ENCODE measurements at places on chromosomes 16 and 17.

GRCh38 chr17:63998050-63998720 is at the start of gene PRR29:
TSS of gene PRR29 (plus strand) at chr17:63998351. CDS start at chr17:63998365, 14 bp downstream.
- peak; percentile 77 for DNase-seq

- no peak for DNase-seq
Observed at GRCh38 chr16:67198238-67198734, 645 bp upstream of the ELMO3 start.

DNA sequence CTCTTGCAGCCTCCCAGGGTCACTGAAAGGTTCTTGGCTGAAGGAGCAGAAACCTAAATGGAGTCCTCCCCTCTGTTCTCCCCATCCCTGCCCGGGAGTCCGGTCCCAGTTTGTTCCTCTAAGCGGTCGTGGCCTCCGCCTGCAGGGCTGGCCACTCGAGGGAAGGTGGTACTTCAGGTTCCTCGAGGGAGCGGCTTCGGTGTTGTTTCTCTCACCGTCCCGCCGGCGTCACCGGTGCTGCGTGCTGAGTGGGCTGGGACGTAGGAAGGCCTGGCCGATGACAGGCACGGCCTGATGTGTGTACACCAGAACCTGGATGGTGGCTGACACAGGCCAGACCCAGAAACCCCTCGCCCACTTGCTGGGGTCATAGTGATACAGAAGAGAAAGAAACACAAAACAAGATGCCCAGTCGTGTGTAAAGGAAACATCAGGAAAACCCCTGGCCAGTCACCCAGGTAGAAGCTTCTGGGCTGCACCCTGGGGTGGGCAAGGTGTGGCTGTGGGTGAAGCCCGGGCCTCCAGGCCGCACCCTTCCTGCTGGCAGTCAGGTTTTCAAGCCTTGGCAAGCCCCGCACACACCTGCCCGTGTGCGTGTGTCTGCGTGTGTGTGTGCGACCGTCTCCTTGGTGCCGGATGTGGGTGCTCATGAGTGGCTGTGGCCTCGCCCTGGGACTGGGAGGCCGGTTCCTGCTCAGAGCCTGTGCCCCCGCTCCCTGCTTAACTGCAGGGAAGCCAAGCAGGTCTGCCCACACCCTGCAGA is 52.0 kb downstream of the BAIAP2 start:
- DNase-seq: no peak

GRCh38 chr17:28071891-28072606 is 29.6 kb downstream of the NLK start:
- no peak for DNase-seq

DNA sequence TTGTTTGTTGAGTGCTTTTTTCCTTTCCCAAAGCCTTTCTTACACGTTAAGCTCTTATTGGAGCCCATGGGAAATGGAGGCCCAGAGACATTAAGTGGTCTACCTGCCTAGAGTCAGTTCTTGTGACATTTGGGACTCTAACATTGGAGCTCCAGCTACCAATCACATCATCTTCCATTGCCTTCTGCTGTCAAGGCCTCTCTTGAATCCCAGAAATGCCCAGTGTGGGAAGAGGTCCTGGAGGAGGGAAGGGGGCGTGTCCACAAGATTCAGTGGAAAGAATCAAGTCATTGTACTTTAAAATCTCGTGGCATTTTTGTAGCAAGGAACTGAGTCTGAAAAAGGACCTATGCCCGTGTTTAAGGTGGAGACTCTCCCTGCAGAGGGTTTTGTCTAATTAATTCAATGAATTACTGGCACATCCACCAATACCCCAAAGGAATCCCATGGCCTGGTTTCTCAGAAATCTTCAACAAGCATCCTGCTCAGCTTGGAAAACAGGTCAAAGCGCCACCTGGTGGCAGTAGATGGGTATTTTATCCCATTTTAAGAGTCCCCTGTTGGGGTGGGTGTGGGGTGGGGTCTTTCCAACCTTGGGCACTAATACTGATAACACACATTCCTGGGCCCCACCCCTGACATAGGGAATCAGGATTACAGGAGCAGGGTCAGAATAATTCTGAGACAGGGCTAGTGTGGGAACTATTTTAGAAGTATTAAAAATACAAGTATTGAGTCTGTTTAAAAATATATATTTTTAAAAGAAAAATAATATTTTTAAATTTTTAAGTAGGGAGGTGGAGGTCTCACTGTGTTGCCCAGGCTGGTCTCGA is 24.6 kb downstream of the GPT2 start:
- peak; percentile 57 for DNase-seq

- DNase-seq: peak; percentile 49
Observed at GRCh38 chr17:17849845-17850373, 13.1 kb upstream of the SREBF1 start.

- DNase-seq: no peak
Observed at GRCh38 chr16:79004309-79004708, 596.2 kb downstream of the MAF start.

- DNase-seq: no peak
Observed at GRCh38 chr16:65249768-65250167, 127.9 kb upstream of the CDH11 start.

GRCh38 chr16:5668553-5668952 is 571.0 kb upstream of the EEF2KMT start:
- DNase-seq: no peak

DNA sequence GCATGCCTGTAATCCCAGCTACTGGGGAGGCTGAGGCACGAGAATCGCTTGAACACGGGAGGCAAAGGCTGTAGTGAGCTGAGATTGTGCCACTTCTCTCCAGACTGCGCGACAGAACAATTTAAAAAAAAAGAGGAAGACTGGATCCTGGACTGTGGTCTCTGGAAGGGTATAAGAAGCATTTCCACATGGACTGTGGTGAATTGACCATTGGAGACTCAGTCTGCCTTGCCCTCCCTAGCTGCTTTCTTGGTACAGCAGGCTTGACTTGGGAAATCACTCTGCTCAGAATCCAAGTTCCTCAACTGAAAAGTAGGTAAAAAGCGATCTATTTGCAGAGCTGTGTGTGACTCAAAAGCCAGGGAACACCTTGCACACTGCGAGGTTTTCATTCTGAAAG is 1.0 kb upstream of the MGRN1 start:
- no peak for DNase-seq

DNA sequence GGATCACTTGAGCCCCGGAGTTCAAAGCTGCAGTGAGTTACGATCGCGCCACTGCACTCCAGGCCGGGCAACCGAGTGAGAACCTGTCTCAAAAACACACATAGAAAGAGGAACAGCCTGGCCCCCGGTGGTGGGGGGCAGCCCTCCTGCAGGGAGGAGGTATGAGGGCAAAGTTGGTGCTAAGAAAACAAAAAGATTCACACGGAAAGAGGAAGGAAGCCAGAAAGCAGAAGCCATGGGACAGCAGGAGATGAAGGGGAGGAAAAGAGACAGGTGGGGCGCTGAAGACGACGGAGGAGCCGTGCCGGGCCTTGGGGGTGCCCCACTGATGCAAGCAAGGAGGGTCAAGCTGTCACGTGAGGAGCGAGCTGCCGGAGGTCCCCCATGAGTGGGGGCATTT is 8.2 kb upstream of the C16orf74 start:
- DNase-seq: no peak

GRCh38 chr16:66900721-66901441 is 17.8 kb downstream of the CDH16 start:
- no peak for DNase-seq

GRCh38 chr16:50972876-50973275 is 178.2 kb downstream of the SALL1 start:
- no peak for DNase-seq

DNA sequence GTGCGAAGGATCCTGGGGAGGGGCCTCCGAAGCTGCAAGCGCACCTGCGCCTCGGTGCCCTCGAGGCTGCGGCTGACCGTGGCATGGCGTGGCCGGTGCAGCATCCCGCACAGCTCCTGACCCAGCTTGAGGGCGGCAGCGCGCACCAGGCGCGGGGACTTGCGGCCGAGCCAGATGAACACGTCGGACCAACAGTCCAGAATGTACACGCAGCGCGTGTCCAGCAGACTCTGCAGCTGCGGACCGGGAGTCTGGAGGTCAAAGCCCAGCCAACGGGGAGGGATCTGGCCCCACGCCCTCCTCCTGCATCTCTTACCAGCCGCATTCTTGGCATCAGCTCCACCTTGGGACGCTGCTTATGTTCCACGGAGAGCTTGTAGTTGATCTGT is 10.9 kb downstream of the FLII start:
- DNase-seq: no peak

DNA sequence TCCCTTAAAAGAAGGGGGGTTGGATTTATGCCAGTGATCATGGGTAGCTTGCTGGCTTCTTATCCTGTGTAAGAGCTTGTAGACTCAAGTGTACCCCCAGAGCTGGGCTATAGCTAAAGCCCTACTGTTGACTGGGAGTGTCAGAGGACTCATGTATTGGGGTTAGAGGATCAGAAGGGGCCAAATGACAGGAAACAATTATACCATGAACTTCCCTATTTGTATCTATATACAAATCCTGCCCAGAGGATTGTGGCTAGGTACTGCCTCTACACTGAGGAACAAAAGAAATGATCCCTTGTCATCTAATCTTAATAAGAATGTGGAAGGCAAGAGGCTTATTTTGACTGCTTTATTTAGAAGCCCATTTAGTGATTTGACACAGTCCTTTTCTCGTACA is 14.3 kb downstream of the ZP2 start:
- DNase-seq: no peak

GRCh38 chr16:88047462-88047861 is 96.2 kb downstream of the BANP start:
- no peak for DNase-seq

GRCh38 chr17:13636951-13637350 is 35.2 kb upstream of the HS3ST3A1 start:
- no peak for DNase-seq

- no peak for DNase-seq
Observed at GRCh38 chr17:4514206-4514605, 15.5 kb downstream of the SPNS2 start.

GRCh38 chr17:43559161-43559816 is 13.1 kb upstream of the ETV4 start:
- no peak for DNase-seq

- no peak for DNase-seq
Observed at GRCh38 chr16:89039756-89040155, 53.9 kb upstream of the ACSF3 start.

DNA sequence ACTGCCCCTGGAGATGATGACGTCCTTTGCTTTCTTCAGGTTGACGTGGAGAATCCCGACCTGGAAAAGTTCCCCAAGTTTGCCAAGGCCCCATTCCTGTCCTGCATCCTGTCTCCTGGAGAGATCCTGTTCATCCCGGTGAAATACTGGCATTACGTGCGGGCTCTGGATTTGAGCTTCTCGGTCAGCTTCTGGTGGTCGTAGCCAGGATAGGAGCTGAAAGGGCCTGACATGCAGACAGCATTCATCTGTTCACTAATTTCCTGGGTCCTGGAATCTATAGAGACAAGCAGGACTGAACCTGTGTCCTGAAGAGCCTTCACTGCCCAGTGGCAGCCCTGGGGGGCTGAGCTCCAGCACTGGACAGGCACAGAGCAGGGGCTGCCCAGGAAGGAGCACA is 17.2 kb downstream of the KDM8 start:
- DNase-seq: no peak

GRCh38 chr17:45296833-45297124 is 20.0 kb downstream of the MAP3K14 start:
- no peak for DNase-seq

DNA sequence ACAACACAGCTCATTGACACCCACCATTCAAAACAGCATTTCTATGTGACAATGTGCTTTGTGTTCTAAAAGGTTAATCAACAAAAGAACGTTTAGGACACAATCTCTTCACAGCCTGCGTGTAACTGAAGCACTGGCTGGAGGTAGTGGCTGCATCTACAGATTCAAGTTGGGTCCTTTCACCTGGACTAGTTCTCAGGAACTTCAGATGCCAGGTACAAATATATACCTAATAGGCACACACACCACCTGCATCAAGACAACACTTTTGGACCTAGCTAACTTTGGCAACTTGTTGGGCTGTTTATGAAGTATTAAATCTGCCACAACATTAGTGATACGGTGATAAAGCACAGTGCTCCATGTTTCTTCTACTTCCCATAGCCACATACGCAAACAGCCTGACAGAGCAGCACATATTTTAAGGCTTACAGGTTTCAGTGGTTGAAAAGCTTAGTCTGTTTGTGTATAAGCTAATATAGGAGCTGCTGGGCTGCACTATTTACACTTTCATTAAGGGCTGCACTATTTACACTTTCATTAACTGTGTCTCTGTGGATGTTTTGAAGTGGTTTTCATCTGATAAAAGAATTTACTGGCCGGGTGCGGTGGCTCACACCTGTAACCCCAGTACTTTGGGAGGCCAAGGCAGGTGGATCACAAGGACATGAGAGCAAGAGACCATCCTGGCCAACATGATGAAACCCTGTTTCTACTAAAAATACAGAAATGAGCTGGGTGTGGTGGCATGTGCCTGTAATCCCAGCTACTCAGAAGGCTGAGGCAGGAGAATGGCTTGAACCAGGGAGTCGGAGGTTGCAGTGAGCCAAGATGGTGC is 132.6 kb downstream of the PARN start:
- no peak for DNase-seq

DNA sequence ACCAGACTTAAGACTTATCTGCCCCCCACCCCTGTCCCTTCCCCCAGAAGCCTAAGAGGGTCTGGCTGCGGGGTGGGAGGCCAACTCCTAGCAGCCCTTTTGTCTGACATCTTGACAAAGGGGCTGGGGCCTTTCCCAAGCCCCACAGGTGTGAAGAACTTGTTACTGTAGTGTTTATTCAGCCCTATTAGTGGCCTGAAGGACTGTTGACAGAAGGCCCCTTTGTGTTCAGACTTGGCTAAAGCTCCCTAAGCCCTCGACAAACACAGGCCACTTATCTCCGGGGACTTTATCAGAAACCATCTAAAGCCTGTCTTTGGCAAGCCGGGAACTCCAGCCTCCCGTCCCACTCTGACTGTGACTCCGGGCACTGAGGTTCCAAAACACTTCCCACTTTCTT is 129.8 kb downstream of the NTN1 start:
- no peak for DNase-seq

GRCh38 chr16:54077050-54077821 is 209.4 kb downstream of the IRX3 start:
- no peak for DNase-seq

GRCh38 chr17:2107050-2107449 is 52.1 kb downstream of the HIC1 start:
- no peak for DNase-seq
